ENCODE measurements at places on chromosomes 16 and 17.
A peak's percentile ranks its signal among the peaks of the same experiment; 100 is the strongest.

DNA sequence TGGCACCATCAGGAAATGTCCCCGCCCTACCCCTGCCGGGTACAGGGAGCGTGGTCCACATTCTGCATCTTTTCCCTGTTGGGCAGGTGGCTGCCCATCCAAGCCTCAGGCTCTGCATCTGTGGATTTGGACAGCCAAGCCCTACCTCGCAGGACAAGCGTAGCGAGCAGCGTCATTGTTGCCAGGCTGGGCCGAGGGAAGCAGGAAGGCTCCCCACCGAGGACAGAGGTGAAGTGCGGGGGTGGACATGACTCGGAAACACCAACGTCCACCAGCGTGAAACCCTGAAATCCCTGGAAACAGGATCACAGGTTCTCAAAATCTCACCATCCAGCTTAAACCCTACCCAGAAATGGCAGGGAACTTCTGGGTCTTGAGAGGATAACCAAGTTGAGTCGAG, 73.6 kb downstream of the SOCS1 start:
- DNase-seq, result no peak

GRCh38 chr17:65205655-65206054, 68.5 kb downstream of the RGS9 start:
- no peak for DNase-seq

DNA sequence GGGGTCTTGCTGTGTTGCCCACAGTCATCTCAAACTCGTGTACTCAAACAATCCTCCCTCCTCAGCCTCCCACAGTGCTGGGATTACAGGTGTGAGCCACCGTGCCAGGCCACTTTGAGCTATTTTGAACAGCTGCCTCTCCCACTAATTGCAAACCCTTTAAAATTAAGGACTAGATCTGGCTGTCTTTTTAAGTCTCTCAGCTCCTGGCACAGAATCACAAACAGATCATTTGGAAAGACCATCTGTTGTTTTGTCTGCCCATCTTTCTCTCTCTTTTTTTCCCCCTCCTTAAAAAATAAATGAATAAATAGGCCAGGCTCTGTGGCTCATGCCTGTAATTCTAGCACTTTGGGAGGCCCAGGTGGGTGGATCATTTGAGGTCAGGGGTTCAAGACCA, 10.9 kb upstream of the STAT3 start:
- DNase-seq, result no peak

DNA sequence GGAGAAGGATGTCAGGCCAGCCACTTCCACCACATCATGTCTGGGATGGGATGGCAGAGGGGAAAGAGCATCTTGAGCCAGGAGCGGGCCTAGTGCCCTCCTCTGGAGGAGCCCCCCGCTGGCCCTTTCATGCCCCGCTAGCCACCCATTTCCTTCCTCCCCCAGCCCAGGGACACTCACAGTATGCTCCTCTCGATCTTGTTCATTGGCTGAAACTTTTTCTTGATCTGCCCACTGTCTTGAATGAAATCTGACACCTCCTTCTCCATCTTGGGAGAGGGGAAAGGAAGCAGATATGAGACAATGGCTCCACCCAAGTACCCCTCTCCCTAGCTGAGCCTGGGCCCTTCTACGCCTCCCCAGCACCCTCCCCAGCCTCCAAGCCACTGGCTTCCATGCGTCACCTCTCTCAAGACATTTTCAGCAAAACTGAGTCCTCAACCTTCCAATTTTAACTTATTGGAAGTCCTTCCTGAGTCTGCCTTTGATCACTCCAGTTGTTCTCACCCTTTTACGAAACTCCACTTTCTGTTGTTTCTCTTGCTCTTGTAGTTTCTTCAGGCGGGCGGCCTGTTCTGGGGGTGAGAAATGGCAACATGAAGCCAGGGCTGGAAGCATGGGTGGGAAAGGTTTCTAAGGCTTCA, 7.2 kb downstream of the SPAG7 start:
- no peak for DNase-seq

DNA sequence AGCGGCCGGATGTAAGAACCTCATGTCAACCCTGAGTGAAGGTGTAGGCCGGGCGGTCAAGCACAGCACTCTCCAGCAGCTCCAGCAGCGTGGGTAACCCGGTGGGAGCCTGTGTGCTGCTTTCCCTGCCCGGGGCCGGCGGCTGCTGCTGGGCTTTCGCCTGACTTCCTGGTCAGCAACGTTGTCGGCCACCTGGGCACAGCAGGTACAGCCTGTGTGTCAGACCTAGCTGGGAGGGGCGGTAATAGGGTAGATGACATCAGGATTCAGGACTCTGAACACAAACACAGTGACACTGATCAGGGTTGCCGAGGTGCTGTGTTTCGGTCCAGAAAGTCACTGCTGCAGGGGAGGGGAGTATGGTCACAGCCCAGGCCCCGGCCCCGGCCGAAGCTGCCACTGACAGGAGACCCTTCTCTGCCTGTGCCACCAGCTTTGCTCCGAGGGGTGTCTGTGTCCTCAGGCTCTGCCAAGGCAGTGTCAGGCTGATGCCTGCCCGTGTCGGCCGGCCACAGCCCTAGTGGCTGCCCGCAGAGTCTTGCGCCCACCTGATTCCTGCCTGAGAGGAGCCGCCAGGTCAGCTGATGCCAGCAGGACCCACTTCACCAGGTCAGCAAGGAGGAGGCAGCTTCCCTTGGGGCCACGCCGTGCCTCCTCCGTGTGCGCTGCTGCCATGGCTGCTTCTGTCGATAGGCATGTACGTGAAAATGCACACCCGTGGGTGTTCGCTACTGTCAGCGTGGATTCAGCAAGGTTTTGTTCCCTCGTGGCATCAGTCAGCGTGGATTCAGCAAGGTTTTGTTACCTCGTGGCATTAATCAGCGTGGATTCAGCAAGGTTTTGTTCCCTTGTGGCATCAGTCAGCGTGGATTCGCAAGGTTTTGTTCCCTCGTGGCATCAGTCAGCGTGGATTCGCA, 9.2 kb downstream of the RAB40C start:
- no peak for DNase-seq

GRCh38 chr16:68490829-68491575, 42.7 kb upstream of the SMPD3 start:
- DNase-seq, result no peak

DNA sequence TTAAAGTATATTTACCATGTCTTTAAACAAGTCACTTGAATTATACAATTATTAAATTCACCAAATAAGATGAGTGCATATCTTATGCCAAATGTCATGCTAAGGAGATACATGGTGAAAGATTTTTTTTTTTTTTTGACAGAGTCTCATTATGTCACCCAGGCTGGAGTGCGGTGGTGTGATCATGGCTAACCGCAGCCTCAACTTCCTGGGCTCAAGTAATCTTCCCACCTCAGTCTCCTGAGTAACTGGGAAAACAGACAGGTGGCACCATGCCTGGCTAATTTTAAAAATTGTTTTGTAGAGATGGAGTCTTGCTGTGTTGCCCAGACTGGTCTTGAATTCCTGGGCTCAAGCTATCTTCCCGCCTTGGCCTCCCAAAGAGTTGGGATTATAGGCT, 149.0 kb upstream of the GOT2 start:
- DNase-seq, result no peak

DNA sequence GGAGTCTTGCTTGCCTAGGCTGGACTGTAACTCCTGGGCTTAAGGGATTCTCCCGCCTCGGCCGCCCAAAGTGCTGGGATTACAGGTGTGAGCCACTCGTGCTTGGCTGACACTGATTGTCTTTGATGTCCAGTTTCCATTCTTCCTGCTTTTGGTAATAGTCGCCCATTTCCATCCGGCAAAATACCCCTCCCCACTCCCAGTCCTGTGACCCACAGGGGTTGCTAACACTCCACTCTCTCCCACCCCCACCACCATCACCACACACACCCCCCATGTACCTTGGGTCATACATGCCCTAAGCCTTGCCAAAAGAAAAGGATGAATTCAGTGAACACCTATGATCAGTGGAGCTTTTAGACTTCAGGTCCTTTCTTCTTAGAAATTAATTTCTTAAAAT, 52.8 kb upstream of the MYH10 start:
- DNase-seq, result no peak

- peak; percentile 80 for DNase-seq
These were observed 41.2 kb downstream of the C16orf87 start for GRCh38 chr16:46789499-46790414.

GRCh38 chr16:67856927-67857546, 9.5 kb upstream of the CENPT start:
- no peak for DNase-seq

Measured in stimulated activated naive CD8-positive, alpha-beta T cell treated with anti-CD3 and anti-CD28 coated beads, Interleukin-15, Interleukin-2, amounts not matched to agents 100 U/mL and 50 U/mL, for 24 hours (primary cell).